T-helper 17 cell (primary cell): ENCODE measurements at places on chromosomes 7 and 10. TPM values are rescaled to one million over a fixed set of nuclear protein-coding genes. Genes with fewer than 3 reads are reported as not detected.

VSTM4 gene
- total RNA-seq = not detected

DNA sequence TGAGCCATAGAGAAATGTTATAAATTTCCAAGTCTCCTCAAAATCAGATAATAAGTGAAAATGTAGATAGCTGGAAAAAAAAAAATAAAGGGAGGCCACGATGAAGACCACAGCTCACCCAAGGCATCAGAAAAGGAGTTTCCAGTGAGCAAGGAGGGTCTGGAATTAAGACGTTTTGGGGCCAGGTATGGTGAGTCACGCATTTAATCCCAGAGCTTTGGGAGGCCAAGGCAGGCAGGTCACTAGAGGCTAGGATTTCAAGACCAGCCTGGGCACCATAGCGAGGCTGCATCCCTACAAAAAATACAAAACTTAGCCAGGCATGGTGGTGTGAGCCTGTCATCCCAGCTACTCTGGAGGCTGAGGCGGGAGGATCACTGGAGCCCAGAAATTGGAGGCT lies 65.5 kb downstream of the ASB13 start:
- DNase-seq = no peak

- DNase-seq = no peak
Measured at GRCh38 chr7:36103837-36104561, 49.1 kb upstream of the EEPD1 start.

SFMBT2 gene
- total RNA-seq = 19.4 TPM

FBXO24 gene
- 0.31 TPM for total RNA-seq

LRRC18 gene
- not detected for total RNA-seq

ZCCHC24 gene
- total RNA-seq = 1.3 TPM

DNA sequence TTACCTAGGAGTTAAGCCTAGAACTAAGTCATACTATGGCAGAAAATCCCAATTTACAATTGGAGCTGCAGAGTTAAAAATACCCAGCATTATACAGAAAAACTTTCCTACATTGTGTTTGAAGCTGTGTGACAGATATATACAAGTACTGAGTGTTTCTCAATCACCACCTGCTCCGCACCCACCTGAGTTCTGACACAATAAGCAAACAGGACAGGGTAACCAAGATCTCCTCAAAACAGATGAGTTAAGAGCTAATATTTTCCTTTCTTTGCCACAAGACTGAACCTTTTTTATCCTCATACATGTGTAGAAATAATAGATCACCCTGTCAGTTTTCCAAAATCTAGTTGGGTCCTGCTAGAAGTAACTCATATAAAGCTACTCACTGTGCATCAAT lies 186.3 kb downstream of the DOCK4 start:
- no peak for DNase-seq

DNA sequence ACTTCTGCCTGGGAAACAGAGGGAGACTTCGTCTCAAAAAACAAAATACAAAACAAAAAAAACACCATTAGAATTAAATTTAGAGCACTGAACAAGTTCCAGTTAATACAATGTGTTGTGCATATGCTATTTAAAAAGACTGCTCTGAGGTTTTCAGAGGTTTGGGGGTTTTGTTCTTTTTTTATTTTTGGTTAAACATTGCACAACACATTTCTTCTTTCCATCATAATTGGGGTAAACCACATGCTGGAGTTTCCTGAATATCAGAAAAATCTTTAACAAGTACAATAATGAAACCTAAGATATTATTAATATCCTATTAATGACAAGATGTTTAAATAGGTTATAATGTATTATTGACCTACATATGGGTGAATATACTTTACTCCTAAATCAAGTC lies 26.3 kb downstream of the IGF2BP3 start:
- no peak for DNase-seq

GRCh38 chr7:64965594-64965993 lies 25.2 kb downstream of the ZNF117 start:
- no peak for DNase-seq

- DNase-seq = no peak
Measured at GRCh38 chr7:123755338-123755737, 6.5 kb upstream of the WASL start.

CPA1 gene
- not detected for total RNA-seq

GRCh38 chr7:46710927-46711326 lies 789.9 kb upstream of the IGFBP3 start:
- no peak for DNase-seq

DNA sequence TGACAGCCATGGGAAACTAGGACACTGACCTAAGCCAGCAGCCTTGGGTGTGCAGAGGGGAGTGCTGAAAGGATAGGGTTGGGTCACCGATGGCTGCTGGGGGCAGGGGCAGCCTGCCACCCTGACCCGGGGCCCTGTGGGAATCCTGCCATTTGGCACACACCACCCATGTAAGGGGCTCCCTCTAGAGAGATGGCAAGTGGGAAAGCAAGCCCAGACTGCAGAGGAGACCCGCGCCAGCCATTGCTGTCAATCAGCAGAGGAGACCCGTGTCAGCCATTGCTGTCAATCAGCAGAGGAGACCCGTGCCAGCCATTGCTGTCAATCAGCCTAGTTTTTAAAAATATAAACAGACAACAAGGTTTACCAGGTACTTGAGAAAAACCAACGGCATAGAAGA lies 27.4 kb upstream of the PRKAG2 start:
- DNase-seq = no peak

DNA sequence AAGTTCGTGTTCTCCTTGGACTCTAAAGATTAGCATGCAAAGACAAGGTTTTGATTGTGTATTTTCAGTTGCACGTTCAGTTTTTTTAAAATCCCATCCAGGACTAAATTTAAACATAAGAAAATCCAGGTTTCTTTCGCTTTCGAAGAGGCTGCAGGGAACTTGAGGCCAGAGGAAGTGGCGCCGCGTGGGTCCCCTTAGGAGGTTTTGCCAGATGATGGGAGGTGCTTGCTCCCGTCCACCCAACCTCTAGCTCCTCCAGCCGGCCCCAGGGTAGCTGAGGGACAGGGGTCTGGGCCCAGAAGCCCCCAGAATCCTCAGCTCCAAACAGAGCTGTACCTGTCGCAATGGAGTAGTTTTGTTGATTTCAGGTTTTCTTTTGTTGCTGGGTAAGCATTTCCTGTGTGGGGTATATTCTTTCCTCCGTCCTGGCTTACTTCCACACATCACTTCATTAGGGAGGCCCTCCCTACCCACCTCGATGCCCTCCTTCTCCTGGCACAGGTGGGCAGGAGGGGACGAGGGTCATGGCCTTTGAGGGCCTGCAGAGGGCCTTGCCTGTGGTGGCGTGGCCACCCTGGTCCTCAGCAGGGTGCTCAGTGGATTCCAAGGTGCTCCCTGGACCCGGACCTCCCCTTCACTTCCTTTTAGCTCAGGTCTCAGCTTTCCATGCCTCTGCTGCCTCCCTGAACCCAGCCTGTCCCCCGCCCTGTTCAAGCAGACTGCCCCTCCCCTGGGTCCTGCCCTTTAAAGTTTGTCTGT lies 32.6 kb downstream of the LHPP start:
- DNase-seq = no peak

DNA sequence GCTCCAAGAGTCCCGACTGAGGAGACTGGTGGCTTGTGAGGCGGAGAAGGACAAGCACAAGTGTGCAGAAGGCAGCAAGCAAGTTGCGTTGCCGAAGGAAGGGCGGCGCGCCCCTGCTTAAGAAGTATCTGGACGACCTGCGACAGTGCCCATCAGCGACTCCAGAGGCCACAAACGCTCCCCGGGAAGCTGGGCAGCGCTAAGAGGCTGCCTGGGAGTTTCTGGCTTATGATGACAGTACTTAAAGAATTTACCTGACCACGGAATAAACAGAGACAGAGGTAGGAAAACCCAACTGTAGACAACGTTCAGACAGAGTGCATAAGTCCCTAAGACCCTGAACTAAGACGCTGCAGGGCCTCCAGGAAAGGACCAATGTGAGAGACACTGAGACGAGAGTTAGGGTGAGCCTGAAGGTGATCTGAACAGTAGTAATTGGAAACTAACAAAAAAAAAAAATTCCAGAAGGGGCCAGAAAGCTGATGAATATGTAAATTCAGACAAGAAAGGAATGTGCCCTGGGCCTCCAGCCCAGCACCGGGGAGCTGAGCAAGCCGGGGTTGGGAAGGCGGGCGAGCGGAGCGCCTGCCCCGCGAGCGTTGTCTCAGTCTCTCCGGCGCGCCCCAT lies 1.0 kb downstream of the OSBPL3 start:
- no peak for DNase-seq

DNA sequence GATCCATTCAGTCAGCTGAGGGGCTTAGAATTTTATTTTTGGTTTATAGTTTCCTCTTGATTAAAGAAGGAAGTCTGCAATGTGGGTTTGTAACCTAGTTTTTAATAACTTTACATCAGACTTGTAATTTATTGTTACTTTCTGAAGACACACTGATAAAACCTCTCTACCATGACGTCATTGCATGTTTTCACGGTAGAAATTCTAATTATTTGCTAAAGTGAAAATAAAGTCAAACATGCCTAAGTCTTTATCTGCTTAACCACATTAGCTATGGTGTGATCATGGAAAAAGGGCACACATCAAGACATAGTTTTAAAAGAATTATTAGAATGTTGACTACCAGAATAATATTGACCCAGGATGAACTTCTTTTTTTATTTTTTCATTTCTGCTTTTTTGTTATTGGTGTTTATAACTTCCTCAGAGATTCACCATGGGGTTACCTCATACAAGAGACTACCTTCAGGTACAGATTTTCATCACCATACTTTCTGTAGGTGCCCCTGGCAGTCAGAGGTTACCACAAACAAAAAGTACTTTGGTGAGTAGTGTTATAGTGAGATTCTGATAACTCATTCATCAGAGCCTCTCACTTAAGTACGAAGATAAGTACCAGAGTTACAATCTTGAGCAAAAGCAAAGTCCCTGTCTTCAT lies 7.0 kb upstream of the PANK1 start:
- DNase-seq = no peak

GRCh38 chr7:130476297-130477150 lies 15.4 kb upstream of the MEST start:
- DNase-seq = no peak

TBXAS1 gene
- 20.9 TPM for total RNA-seq

DNA sequence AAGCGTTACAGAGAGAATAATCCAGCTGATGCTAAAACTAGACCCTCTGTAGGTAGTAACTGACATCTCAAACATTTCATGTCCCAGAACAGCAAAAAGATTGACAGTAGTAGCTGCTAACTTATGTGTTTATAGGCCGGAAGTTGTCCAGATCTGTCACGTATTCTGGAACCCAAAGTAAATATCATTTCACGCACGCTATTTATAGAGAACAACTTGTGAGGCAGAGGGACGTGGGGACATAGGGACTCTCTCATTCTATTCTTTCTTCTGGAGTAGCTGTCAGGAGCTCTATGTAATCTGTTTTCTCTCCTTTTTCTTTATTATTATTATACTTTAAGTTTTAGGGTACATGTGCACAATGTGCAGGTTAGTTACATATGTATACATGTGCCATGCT lies 22.3 kb downstream of the AGK start:
- no peak for DNase-seq

BHLHA15 gene
- not detected for total RNA-seq

DNA sequence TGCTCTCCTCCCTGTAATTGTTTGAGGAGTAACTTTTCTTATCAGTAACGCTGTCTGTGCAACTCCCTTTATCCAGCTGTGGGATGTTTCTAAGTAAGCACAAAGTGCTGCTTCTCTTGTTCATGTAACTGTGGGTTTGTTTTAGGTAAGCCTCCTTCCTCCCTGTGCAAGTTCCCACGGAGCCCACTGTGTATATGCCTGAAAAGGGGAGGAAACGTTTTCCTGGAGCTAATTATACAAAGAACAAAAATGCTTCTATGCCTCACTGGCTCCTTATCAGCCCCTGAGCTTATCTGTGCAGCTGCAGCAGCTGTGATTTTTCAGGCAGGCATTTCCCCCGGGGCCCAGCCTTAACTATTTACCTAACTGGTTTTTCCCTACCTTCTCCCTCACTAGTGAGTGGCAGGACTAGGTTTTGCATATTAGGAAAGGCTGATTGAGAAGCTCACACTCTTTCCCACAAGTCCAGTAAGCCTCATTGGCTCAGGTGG lies 593.4 kb upstream of the GHITM start:
- no peak for DNase-seq

GRCh38 chr7:40604601-40605438 lies 470.0 kb downstream of the SUGCT start:
- DNase-seq = no peak

TRPV5 gene
- total RNA-seq = not detected

- no peak for DNase-seq
Measured at GRCh38 chr7:33750177-33750576, 155.2 kb upstream of the BMPER start.

DNA sequence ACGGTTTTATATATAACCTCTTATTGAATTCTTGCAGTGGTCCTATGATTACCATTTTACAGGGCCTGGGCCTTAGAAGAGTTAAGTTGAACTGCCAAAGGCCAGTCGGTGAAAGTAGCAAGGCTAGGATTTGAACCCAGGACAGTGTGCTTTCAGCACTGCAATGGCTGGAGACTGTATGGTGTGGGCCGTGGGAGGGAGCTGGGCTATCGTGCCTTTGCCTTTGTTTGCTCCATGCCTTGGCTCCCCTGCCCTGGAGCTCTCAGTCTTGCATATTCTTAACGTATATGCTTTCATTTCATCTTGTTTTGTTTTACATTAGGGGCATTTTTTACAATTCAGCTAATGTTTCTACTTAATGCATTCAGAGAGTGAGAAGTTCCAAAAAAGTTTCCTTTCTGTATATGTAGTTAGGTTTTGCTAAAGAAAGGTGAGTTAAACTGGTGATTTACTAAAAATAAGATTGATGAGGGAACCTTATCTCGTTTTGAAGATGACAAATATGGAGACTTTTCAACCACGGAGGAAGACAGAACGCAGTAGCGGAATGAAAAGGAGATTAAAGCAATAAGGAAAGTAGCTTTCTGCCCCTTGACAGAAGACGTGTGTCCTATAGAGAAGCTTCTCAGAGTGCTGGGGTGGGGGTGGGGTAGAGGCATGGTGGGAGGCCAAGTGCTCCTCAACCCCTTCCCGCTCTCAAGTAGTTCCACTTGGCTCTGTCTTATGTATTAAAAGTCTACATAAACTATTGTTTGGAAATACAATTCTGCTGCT lies 82.5 kb downstream of the RTKN2 start:
- DNase-seq = no peak

DNA sequence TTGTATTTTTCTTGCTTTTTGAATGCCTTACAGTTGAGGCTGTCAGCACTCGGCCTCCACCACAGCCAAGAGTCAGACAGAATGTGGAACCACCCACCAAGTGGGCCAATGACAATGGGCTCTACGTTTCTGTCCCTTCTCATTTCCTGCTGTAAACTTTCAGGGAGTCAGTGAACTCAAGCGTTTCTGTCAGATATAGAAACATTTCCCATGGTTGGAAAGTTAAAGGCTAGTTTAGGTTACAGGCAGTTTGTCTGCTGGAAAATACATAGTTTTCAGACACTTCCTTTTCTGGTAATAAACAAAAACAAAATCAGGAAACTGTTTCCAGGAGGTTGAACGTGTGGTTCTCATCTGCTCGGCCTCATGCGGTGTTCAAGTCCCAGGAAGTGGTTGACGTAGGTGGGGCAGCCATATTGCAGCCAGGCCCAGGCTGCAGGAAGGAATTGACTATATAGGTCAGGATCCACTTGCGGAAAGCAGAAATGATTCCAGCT lies 245.1 kb downstream of the CAMK1D start:
- DNase-seq = peak; percentile 32

SYCE1 gene
- total RNA-seq = 0.39 TPM

- DNase-seq = no peak
Measured at GRCh38 chr7:147438216-147438615, 1152.3 kb upstream of the C7orf33 start.
